LoVo (cell line): ENCODE measurements at places on chromosomes 3 and 15.

GRCh38 chr15:28017423-28017924, 81.6 kb downstream of the OCA2 start:
- no peak for DNase-seq

- DNase-seq, result no peak
These were observed 27.1 kb downstream of the CLRN1 start for GRCh38 chr3:150945226-150946032.

GRCh38 chr3:191869738-191870415, 408.9 kb downstream of the PYDC2 start:
- DNase-seq, result no peak

DNA sequence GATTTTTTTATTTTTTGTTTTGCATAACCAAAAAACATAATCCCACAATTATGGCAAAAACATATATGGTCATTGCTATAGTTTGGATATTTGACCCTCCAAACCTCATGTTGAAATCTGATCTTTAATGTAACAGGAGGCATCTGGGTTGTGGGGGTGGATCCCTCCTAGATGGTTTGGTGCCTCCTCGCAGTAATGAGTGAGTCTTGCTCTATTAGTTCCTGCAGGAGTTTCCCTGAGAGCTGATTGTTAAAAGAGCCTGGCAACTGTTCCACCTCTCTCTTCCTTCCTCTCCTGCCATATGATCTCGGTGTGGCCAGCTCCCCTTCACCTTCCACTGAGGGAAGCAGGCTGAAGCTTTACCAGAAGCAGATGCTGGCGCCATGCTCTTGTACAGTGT, 33.2 kb upstream of the TRIM59 start:
- no peak for DNase-seq

GRCh38 chr3:43343815-43344214, 57.5 kb downstream of the SNRK start:
- no peak for DNase-seq

DNA sequence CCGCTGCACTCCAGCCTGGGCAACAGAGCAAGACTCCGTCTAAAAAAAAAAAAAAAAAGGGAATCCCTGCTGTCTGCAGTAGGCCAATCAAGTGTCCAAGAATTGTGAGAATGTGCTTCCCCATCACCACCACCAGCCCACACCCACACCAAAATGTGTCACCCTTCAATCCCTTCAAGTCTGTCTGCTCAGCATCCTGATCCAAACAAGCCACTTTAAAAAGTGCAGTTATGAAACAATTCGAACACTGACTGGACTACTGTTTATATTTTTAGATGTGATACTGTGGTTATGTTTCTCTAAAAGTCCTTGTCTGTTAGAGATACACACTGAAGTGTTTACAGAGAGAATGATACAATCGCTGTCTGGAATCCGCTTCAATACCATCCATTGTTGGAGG, 78.1 kb upstream of the CGNL1 start:
- no peak for DNase-seq

- DNase-seq, result peak; percentile 75
These were observed 23.1 kb downstream of the AADAC start for GRCh38 chr3:151837057-151837456.

- no peak for DNase-seq
These were observed 55.7 kb downstream of the CACNA1D start for GRCh38 chr3:53550005-53550620.

DNA sequence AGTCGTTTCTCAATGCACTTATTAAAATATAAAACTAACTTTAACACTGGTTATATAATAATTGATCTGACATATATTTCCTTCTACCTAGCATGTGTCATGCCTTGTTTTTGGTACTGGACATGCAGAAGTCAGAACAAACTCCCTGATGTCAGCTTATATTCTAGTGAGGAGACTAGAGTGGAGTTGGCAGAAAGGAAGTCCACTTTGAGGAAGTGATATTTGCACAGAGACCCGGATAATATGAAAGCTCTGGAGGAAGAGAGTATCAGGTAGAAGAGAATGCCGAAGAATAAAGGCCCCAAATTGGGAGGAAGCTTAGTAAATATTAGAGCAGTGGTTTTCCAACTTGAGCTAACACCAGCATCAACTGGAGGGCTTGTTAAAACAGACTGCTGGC, 24.6 kb upstream of the ZNF280D start:
- DNase-seq, result no peak

GRCh38 chr3:52288674-52289073, 1.0 kb downstream of the GLYCTK start:
- DNase-seq, result no peak

- no peak for DNase-seq
These were observed 7.2 kb downstream of the POLR2H start for GRCh38 chr3:184368586-184369183.
